Hypothalamus (tissue), 51 donors: ENCODE measurements at places on chromosomes 4 and X.

DNA sequence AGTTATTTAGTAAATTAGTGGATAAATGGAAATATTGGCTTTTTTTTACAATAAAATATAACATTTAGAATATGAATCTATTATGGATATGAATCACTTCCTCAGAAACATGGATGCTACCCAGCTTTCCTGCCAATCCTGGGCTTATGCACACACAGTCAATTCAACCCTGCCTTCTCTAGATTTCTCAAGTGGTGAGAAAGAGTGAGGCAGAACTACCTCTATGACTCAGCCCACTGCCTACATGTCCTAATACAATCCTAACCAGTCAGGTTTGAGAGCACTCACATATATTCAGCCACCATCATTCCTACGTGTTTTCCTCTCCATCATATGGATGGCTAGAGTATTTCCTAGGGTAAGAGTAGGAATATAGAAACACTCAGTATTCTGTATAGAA, 91.1 kb upstream of the ANKRD50 start:
- DNase-seq, result no peak

GRCh38 chrX:41932885-41933284, 9.5 kb upstream of the CASK start:
- no peak for DNase-seq

GRCh38 chrX:19887911-19888879, 795 bp upstream of the SH3KBP1 start:
- DNase-seq, result peak; percentile 20

GRCh38 chr4:98528882-98529281, 129.5 kb downstream of the TSPAN5 start:
- no peak for DNase-seq

- no peak for DNase-seq
Measured at GRCh38 chr4:101172369-101172768, 175.0 kb downstream of the PPP3CA start.

DNA sequence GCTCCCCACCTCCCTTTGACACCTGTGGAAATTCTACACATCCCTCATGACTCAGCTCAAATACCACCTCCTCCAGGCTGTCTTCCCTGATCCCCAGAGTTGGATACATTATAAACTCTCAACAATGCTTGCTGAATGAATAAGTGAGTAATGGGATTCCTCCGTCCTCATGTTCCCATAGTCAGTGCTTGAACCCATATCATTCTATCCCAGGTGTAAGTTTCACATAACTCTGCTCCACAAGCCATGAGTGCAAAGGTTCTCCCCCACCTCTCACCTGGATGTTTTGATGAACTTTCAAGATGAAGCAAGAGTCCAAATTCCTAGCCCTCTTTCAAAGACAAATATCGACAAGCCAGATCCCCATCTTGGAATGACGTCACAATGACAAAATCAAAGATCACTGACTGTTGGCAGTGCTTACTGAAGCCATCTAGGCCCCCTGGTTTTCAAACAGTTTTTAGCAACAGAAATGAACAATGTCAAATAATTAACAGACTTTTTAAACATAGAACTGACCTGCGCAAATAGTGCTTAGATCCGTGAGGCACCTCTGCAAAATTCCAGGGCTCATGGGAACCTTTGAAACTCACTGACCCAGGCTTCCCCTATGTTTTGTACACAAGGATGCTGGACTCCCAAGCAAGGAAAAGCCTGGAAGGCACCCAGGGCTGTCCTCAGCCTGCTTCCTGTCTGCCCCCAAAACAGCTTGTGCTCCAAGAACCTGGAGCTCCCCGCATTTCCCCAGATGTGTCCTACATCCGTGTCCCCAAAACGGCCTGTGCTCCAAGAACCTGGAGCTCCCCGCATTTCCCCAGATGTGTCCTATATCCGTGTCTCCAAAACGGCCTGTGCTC, 4.0 kb downstream of the SLC2A9 start:
- no peak for DNase-seq

- DNase-seq, result no peak
Measured at GRCh38 chr4:69708211-69708610, 52.2 kb downstream of the SULT1B1 start.

GRCh38 chrX:150899191-150899757, 806 bp upstream of the CD99L2 start:
- DNase-seq, result peak; percentile 24

- DNase-seq, result peak; percentile 33
Measured at GRCh38 chr4:113979148-113979904, at the start of gene ARSJ. Gene ARSJ (minus strand): TSS chr4:113979647. CDS start chr4:113978834, 813 bp downstream.

GRCh38 chrX:130086447-130087206, 23.7 kb downstream of the ELF4 start:
- no peak for DNase-seq

DNA sequence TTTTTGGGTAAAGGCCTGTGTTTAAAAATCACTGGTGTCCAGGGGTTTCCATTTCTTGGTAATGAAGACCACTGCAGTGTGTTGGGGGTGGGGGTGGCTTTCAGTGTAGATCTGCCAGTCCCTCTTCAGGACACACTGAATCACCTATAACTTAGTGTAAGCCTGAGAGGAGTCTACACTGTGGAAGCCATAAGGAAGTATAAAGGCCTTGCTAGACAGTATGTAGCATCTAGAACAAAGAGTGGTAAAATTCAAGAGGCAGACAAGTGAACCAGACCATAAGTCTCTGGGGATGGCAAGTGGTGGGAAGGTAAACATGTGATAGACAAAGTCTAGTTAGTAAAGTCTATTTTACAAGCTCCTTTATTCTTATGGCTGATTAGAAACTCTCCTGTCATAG, 191.8 kb downstream of the CCNG2 start:
- DNase-seq, result no peak

DNA sequence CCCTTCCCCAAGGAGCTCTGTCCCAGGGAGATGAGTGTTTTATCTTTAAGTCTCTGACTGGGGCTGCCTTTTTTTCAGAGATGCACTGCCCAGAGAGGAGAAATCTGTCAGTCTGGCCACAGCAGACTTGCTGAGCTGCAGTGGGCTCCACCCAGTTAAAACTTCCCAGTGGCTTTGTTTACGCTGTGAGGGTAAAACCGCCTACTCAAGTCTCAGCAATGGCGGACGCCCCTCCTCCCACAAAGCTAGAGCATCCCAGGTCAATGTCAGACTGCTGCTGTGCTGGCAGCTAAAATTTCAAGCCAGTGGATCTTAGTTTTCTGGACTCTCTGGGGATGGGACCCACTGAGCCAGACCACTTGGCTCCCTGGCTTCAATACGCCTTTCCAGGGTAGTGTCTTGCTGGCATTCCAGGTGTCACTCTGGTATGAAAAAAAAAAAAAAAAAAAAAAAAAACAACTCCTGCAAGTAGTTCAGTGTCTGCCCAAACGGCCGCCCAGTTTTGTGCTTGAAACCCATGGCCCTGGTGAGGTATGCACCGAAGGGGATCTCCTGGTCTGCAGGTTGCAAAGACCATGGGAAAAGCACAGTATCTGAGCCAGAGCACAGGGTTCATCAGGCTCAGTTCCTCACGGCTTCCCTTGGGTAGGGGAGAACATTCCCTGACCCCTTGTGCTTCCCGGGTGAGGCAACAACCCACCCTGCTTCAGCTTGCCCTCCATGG, 1616.1 kb upstream of the ADGRL3 start:
- no peak for DNase-seq

DNA sequence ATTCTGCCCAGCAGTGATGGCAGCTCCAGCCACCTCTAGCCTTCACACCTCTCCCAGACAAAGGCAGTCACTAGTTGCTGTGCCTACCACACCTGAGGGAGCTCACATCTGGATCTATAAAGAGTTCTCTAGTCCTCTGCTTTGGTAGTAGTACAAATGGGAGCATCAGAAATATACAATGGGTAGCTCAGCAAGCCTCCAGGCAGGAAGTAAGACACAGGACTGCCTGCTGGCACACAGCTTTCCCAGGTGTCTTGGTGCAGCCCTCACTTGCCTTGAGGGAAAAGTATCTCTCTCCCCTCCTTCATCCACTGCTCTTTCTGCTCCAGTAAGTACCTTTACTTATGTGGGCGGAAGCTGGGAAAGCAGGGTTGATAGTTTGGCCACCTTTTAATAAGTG, 212.9 kb upstream of the SLC7A11 start:
- no peak for DNase-seq

- peak; percentile 42 for DNase-seq
Measured at GRCh38 chr4:110516106-110516922, 40.4 kb downstream of the ENPEP start.

GRCh38 chr4:162499478-162499877, 335.7 kb upstream of the FSTL5 start:
- DNase-seq, result no peak

- DNase-seq, result no peak
Measured at GRCh38 chrX:1941321-1941720, 326.5 kb downstream of the ASMT start.

- no peak for DNase-seq
Measured at GRCh38 chrX:13662355-13662791, 9.4 kb downstream of the TCEANC start.

GRCh38 chr4:32847461-32847860, 2127.3 kb downstream of the PCDH7 start:
- no peak for DNase-seq

- no peak for DNase-seq
Measured at GRCh38 chr4:39305912-39306677, 60.1 kb downstream of the RFC1 start.

DNA sequence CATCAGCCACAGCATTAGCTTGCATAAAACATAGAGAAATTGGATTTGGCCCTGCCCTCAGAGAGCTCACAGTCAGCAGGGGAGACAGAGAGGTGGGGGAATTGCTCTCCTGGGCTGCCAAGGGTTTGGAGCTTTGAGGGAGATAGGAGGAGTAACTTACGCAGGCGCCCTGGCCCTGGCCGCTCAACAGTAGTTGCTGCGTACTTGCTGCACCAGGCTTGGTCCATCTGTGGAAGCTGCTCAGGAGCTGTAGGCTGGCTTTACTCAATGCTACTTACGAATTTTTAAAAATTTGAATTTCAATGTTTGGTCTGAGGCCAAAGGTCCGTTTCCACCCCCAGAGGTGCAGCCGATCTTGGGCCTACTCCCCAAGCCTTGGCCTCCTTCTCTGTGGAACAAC, 83.3 kb downstream of the CPZ start:
- DNase-seq, result no peak

DNA sequence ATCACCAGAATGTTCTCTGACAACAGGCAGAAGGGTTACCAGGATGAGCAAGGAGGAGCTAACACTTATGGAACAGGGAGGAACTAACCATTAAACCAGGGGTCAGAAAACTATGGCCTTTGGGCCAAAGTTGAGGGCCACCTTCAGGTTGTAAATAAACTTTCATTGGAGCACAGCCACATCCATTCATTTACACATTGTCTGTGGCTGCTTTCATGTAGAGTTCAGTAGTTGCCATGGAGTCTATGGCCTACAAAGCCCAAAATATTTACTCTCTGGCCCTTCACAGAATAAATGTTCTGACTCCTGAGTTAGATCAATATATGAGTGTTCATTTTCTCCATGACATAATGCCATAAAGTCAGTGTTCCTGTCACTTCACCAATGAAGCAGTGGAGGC, 13.2 kb upstream of the HCCS start:
- no peak for DNase-seq

- DNase-seq, result no peak
Measured at GRCh38 chr4:78647272-78647671, 95.7 kb downstream of the ANXA3 start.

DNA sequence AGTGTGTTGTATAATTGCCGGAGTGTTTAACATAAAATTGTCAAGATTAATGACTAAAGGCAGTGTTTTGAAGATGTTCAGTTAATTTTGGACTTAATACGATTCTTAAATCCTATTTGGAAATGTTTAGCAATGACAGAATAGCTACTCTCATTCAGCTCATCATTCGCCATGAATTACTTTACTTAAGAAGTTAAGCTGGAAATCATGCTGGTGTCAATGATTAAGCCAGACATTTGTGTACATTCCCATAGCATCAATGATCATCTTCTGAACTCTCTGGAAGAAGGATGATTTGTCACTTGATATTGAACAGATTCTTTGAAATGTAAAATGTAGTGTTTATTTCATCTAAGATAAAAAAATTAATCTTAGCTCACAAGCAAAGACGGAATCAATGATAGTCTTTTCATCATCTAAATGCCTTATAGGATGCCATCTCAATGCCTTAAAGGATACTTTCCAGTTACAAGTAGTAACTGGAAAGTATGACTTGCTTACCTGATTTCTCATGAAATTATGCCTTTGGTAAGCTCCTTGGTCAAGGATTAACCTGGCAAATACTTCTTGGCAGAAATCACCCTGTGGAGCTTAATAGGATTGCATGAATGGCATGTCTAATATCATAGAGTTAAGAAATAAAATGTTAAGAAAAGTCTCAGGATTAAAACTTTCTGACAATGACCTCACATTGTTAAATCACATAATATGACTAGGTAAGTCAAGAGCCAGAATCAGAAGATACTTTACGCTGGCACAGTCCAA, 515.5 kb upstream of the AGA start:
- no peak for DNase-seq

GRCh38 chr4:52984462-52984881, 122.4 kb downstream of the RASL11B start:
- DNase-seq, result no peak

GRCh38 chr4:140088323-140088967, 65.5 kb downstream of the MAML3 start:
- no peak for DNase-seq

DNA sequence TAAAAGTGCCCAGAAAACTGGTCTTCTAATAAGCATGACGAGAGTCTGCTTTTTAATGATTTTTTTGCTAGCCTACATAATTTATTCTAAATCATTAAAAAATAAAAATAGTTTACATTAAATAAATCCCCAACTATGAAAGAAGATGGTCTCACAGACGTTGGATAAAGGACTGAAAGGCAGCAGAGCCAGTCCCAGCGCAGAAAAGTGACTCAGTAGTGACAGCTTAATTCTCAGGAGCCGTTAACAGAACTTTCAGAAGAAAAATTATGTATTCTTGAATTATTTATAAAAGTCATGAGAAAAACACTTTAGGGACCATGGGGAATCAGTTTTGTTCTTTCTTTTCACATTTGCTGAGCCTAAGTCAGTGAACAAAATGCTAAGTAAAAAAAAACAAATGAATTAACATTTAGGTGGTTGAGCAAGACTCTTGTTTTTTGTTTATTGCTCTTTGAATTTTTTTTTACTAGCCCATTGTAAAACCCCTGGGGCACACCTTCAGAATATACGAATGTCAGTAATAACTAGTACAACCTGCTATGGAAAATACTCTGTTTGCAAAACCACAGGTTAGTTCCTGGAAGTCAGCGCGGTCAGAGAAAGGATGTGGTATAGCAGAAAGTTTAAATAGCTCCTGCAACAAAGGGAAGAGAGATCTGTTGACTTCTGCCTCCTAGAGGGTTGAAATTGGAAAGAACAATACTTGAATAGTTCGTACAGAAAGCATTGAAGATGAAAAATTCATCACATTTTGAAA, 50.4 kb upstream of the CCDC160 start:
- no peak for DNase-seq

GRCh38 chr4:53455766-53456165, 78.3 kb downstream of the FIP1L1 start:
- DNase-seq, result no peak

- DNase-seq, result no peak
Measured at GRCh38 chrX:8364369-8365141, 100.1 kb upstream of the VCX3B start.

DNA sequence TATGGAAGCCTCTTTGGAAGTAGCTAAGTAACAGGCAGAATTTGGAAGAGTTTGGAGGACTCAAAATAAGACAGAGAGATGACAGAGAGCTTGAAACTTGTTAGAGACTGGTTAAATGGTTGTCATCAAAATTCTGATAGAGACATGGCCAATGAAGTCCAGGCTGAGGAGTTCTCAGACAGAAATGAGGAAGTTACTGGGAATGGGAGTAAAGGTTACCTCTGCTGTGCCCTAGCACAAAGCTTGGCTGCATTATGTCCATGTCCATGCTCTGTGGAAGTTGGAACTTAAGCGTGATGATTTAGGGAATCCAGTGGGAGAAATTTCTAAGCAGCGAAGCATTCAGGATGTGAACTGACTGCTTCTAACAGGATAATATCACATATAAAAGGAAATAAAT, 146.2 kb upstream of the NDST4 start:
- no peak for DNase-seq
